ENCODE measurements at places on chromosomes 3 and 15. TPM values are rescaled to one million over a fixed set of nuclear protein-coding genes. Genes with fewer than 3 reads are reported as not detected.
A peak's percentile ranks its signal among the peaks of the same experiment; 100 is the strongest.

GRCh38 chr15:88661041-88661700, 22.4 kb downstream of the ISG20 start:
- DNase-seq: no peak

- DNase-seq: peak; percentile 79
These were observed 490 bp downstream of the TOMM70 start for GRCh38 chr3:100400419-100400779.

DNA sequence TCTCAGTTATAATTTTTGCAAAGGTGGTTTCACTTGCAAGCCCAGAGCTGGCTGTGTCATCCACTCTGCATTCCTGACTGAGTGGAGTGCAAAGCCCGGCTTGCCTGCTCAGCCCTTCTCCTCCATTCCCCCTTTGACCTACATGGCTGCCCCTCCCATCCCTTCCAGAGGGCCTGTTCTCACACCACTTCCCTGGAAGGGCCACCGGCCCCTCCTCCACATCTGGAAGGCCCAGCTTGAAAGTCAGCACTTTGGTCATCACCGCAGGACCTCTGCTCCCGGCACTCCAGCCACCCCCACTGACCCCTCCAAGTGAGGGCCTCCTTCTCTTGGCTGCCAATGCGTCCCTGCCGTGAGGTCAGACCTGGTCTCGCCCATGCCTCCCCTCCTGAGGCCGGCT, 74.1 kb upstream of the RNF7 start:
- no peak for DNase-seq

- DNase-seq: no peak
These were observed 149.7 kb downstream of the THRB start for GRCh38 chr3:24344784-24345439.

GRCh38 chr15:80849308-80849707, 70.1 kb downstream of the CEMIP start:
- no peak for DNase-seq

GRCh38 chr15:56968821-56969220, 50.4 kb downstream of the TCF12 start:
- DNase-seq: no peak

DNA sequence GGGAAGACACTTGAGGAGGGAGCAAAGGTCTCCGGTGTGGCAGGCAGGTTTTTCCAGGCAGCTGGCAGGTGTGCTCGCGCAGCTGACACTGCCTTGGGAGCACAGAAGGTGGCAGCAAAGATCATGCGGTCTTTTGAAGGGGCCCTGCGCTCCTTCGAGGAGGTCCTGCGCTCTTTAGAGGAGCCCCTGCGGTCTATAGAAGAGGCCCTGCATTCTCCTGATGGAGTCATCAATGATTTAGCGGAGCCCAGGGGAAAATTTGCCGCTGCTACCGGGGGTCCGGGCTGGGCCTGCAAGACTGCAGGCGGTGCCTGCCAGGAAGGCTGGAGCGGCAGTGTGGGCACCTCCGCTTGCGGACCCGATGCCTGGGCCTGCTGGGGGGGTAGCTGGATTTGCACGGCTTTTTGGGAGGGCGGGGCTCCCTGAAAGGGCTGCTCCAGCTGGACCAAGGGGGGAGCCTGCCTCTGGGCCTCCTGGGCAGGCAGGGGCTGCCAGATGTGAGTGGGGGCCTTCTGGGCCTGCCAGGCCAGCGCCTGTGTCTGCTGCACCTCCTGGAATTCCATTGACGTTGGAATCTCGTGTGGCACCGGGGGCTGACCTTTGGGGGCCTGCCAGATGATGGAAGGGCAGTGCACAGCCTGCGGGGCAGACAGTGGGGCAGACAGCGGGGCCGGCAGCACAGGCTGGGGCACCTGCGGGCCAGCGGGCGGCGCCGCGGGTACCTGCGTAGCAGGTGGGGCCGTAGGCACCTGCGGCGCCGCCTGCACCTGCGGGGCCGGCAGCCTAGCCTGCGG, 2.1 kb downstream of the MAGEL2 start:
- DNase-seq: no peak

DNA sequence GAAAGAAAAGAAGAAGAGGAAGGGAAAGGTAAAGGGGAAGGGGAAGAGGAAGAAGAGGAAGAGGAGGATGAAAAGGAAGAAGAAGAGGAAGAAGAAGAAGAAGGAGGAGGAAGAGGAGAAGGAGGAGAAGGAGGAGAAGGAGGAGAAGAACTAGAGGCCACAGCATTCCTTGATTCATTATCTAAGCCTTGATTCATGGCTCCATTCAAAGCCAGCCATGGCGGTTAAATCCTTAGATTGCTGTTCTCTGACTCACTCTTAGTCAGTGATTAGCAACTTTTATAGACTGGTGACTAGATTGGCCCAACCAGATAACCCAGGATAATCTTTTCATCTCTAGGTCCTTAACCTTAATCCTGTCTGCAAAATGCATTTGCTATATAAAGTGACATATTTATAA, 47.6 kb downstream of the OSTN start:
- no peak for DNase-seq

DNA sequence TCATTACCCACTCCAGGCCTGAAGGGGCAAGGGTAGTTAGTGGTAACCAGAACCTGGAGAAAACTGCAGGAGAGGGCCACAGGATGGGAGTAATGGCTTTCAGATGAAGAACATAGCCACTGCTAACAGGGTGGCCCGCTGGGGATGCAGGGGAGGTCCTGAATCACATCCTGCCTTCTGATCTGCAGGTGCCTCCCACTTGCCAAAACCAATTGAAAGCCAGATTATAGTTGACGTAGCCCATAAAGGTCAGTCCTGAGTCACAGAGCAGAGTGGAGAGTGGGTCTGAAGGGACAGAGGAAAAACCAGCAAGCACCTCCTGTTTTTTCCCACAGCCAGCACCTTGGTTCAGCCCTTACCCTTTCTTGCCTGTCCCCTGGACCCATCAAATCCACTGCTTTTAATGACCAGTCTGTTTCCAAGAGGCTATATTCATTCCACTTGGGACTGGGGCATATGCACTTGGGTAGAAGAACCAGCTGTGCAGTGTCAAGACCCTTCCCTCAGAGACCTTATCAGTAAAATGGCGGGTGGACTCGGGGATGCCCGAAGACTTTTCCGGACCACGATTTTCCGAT, 646 bp upstream of the SLC35G2 start:
- DNase-seq: peak; percentile 82

DNA sequence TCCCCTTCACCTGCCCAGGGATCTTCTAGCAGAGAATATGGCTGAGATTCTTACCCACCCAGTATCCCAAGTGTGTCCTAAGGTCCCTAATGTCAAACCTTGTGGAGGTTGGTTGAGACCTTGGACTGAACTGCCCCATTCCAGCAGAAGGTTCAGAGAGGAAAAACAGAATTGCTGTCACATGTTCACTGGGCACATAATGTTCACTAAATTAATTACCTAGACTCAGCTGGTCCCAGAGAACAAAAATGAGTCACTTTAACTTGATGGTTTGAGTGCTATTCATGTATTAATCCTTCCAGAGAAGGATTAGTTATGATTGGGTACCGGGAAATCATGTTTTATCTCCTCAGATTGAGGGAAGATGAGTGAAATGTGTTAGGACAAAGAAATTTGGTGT, 171.3 kb upstream of the GADL1 start:
- DNase-seq: no peak

DNA sequence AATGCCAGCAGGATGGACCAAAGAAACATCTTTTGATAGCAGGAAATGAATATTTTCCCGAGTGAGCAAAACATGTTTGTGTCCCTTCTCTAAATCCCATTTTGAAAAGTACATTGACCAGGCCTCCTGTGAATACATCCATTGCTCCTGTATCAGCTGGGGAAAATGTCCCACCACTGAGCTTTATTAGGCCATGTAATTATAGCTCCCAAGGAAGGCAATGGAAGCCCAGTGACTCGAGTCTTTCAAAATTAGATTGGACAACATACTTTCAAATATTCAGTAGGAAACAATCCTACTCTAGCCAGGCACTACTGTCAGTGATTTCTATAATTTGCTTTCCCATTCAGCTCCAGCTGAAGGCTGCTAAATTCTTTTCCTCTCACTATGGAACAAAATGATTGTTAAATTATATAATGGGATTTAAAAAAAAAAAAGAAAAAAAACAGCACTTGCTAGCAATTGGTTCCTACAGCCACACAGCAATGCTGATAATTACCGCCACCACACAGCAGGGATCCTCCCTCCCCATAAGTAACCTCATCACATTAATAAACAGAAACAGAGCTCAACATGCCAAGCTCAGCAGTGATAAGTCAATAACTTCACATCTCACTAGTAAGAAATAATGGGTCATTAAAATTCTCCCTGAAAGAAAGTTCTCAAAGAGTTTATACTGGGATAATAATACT, 172.4 kb upstream of the SLC2A2 start:
- DNase-seq: no peak

DNA sequence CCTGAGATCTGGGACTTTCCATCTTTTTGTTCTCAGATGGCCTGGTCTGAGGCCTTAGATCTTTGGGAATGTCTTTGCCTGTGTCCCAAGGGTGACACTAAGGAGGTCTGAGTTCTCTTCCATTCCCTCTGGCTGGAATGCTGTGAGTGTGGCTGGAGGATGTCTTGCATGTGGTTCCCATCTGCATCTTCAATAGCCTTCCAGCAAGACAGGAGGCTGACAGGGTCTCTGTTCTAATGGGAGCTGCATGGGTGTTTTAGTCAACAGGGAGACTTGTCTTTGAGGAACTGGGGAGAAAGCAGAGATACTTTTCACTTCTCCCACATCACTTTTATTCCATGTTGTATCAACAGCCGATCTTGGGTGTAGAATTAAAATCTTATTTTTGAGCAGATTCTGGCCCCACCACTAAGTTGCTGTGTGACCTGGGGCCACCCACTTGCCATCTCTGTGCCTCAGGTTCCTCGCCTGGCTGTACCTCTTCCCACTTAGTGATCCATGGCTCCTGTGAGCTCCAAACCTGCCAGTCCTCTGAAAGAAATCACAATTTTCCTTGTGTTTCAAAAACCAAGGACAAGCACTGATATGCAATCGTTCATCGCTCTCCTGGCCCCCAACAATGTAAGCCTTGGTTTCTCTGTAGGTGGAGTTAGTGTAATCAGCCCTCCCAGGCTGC, 75.2 kb downstream of the LSM3 start:
- no peak for DNase-seq

- DNase-seq: no peak
These were observed 64.2 kb upstream of the SLCO2A1 start for GRCh38 chr3:134093956-134094355.

- DNase-seq: no peak
These were observed 220.0 kb downstream of the ABHD5 start for GRCh38 chr3:43910750-43911149.

- DNase-seq: no peak
These were observed 33.3 kb upstream of the HACD2 start for GRCh38 chr3:123618076-123618708.

DNA sequence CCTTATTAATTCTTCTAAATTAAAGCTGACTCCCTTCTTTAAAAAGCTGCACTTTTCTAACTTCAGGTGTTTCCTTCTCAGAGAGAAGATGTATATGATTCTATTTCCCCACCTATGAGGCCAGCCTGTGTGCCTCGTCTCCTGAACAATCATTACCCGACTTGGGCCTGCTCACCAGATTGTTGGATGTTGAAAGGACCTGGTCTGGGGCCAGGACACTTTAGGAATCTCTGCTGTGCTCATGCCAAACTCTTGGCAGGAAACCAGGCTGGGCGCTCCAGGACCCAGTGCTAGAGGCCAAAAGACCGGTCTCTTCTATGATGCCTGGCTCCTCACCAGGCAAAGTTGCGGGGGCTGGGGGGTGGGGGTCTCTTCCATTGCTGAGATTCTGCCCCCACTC, 16.9 kb upstream of the LRRC31 start:
- DNase-seq: peak; percentile 87

DNA sequence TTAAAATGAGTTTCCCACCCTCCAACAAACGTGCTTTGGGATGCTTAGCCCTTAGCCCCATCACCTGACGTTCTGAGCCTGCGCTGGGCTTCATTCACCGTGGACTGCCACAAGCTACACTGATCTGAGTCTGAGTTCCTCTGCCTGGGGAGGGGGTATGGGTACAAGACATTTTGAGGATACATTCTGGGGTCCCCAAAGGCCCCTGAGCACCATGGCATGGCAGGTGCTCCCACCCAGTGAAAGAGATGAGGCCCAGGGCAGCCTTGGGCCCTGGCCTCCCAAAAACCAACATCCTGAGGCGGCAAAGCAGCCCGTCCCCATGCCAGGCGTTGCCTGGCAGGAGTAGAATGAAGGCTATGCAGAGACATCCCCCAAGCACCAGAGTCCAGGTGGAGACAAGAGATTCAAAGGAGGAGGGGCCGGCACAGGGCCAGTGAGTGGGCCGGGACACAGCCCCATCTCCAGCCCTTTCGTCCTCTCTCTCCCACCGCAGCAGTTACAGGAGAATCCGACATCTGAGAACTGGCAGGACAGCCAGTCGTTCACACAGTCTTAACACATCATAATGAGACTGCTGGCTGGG, 74.5 kb downstream of the VGLL4 start:
- DNase-seq: no peak

DNA sequence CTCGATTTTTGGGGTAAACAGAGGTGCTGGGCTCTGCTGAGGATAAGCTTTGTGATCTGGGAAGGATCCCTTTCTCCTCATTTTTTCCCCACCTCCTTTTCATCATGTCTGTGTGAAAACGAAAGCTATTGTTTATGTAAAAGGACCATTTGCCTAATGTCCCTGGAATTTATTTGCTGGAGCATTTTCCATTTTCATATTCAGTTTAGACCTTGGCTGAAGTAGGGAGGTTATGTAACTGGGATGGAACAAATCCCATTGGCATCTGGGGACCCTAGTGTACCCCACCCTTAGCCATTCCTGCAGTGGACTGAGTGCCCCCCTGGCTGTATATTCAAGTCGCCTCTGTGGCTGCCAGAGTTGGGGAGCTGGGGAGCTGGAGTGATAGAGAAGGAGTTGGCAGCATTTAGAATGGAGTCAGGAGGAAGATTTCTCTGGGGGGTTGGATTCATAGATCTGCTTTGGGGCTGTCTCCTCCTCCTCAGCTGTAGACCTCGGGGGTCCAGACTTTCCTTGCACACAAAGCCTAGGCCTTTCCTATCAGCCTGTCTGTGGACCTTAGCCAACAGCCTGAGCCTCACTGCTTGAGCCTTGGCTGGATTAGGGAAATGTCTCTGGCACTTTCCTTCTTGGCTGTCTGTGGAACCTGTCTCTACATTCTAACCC, 270.4 kb upstream of the CTDSPL start:
- DNase-seq: no peak

GRCh38 chr15:57463360-57463759, 87.1 kb downstream of the CGNL1 start:
- DNase-seq: no peak

DNA sequence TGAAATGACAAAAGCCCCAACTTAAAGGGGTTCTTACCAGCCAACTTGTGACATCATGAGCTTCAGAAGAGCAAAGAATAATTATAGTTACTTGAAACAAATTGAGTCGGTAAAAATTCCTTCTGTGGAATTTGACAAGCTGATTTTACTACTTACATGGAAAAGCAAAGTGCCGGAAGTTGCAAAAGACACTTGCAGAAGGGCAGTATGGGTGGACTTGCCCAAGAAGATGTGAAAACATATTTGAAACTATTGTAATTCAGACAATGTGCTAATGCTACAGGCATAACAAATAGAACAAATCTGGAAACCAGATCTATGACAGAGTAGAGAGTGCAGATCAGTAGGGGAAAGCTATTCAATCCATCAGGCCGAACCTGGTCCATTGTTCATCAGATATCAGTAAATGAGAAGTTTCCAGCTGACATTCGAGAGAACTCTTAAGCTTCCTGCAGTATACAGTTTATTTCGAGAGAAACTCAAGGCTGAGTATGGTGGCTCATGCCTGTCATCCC, 2.5 kb upstream of the KIF7 start:
- DNase-seq: no peak

The PLEKHO2 gene
- 40.9 TPM for total RNA-seq

The TNNC1 gene
- total RNA-seq: 3.5 TPM

The FGF7 gene
- 183 TPM for total RNA-seq

The NOX5 gene
- total RNA-seq: 0.10 TPM

The UBA5 gene
- 31.6 TPM for total RNA-seq

The LRRC3B gene
- 0.33 TPM for total RNA-seq

The SCAANT1 gene
- not detected for total RNA-seq

The TNFAIP8L3 gene
- total RNA-seq: 151 TPM

All from posterior vena cava (tissue), 2 donors.